ENCODE measurements at places on chromosomes 7 and 10.
A peak's percentile ranks its signal among the peaks of the same experiment; 100 is the strongest.

DNA sequence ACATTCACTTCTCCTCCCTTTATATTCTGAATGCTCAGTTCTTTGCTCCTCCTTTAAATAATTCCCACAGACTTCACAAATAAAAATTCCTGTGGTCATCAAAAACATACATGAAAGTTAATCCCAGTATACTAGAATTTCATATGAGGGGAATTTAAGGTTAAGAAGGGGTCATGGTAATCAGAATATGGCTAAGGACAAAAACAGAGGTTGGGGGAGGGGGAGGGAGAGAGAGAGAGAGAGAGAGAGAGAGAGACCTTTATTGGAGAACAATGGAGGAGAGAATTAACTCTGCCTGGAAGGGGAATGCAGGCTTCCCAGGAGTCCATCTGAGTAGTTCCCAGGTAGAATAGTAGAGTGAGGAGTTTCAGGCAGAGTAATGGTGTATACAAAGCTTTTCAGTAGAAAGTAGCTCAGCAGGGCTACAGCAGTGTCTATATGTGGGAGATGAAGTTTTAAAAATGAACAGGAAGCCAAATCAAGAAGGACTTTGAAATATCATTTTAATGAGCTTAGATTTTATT, 5.2 kb upstream of the CUBN start:
- DNase-seq, result no peak

DNA sequence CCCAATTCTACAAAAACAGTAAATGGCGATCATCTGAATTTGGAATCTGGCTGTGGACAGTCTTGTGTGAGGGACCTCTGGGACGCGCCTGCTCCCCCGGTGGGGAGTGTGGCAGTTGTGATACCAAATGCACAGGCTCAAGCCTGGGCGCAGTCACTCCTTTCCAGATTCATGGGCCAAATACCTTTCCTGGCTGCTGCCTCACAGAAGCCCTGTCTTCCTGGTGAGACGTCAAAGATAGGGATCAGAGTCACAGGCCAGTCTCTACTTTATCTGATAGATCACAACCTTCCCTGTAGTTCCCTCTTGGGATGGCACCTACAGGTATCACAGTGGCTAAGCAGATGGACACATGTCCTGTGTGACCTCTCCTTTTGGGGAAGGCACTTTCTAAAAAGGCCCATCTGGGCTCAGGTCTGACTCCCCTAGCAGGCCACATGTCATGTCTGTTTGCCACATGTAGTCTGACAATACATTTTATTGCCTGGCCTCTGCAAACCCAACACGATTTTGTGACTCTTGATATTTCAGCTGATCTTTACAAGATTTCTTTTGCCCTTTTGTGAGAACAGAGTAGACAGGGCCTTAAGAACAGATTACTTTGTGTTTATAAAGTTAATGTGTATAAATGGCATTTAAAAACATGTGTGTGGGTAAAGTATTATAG, 150.1 kb downstream of the SNX10 start:
- DNase-seq, result no peak

DNA sequence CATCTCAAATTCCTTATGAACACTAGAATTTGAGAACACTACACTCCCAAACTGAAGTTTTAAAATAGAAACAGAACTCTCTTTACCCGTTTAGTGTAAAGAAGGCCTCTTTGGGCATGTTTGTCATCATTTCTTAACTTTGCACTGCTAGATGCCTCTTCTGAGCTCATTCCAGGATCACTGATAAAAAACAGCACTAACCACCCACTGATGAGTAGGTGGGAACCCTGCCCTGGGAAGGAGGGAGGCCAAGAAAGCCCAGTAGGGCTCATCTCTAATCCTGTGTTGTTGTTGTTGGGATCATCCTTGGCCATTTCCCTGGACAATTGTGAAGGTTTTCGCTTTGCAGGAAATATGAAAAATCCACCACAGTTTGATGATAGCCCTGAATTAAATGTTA, 68.2 kb downstream of the CUBN start:
- DNase-seq, result peak; percentile 71

DNA sequence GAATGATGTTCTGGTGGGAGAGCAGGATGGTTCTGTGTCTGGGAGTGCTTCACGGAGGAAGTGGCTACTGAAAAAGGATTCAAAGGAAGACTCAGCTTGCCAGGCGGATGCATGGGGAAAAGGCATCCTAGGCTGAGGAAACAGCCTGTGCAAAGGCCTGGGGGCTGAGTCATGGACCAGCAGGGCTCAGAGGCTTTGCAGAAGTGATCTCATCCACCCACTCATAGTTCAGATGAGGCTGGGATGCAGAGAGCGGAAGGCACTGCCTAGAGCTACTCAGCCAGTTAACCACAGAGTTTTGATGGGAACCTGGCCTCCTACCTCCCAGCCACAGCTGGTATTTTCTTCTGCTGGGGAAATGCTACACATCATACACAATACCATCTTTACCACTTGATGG, 15.8 kb upstream of the ADAMTS14 start:
- DNase-seq, result peak; percentile 100

- DNase-seq, result no peak
Observed at GRCh38 chr7:116583653-116584052, 58.8 kb downstream of the CAV1 start.

DNA sequence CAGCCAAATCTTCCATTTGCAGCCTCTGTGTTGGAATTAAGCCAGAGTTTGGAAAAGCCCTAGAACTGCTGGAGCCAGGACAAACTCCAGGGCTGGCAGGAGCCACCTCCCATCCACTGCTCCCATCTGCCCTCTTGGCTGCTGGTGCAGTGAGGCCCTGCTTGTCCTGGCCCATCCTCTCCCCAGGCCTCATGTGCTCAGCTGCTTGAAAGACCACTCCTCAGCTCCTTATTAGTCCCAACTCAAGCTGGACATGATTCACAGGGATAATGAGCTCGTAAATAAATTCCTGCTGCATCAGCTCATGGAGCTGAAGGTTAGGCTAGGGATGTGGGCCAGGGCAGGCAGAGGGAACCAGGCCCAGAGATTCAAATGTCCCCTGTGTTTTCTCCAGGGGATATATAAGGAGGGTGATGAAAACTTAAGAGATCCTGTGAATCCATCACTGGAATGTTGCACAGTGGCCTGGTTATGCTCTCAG, 282.8 kb downstream of the RPS24 start:
- DNase-seq, result peak; percentile 61

Data from fibroblast of lung (primary cell).